Activated T-cell treated with anti-CD3 and anti-CD28 coated beads for 1 hour (primary cell): ENCODE measurements at places on chromosomes 4 and X.

- DNase-seq: no peak
Observed at GRCh38 chrX:150229030-150229429, 134.1 kb upstream of the MAMLD1 start.

DNA sequence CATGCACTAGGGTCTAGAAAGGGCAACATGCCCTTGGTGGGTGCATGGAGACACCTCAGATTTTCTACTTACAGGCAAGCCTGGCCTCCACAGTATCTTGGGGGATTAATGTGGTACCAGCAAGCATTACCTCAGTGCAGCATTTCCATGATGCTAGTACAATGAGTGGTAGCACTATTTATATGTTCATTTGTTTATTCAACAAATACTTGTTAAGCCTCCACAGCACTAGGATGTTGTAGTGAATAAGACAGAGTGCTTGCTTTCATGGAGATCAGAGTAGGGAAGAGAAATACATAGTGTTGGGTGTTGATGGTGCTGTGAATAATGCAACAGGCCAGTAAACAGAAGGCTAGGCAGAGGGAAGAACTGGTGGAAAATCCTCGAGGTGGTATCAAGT is 133.4 kb downstream of the KLHL8 start:
- DNase-seq: no peak

DNA sequence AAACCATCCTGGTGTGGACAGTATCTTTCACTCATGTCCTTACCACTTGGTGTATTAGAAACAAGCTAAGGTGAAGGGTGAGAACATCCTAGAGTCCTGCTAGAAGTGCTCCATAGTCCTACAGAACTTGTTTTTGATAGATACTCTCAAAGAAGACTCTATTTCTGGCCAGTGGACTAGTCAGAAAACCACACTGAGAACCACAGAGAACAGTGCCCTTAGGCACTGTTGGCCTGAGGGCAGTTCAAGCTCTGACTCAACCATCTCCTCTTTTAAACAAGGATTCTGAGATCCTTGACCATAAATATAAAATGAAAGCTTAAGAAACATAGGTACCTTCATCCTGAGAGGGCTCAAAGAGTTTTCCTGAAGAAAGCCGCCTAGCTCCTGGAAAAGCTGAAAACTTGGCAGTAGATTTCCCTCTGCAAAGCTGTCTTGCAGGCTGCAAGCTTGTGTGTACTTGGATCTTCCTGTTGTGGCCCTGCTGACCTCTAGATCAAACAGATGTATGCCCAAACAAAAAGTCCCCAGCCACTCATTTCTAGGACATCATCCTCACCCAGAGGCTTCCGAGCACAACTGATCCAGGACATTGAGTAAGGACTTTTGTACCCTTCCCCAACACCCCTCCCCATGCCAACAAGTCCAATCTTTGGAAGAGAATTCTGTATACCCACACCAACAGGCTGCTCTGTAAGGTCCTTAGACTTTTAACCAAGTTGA is 111.6 kb upstream of the CXCL13 start:
- DNase-seq: no peak

- no peak for DNase-seq
Observed at GRCh38 chrX:24341795-24342194, 18.6 kb upstream of the SUPT20HL1 start.

- no peak for DNase-seq
Observed at GRCh38 chr4:144716778-144717177, 70.8 kb downstream of the HHIP start.

GRCh38 chr4:76238701-76239100 is 12.8 kb upstream of the FAM47E start:
- no peak for DNase-seq

DNA sequence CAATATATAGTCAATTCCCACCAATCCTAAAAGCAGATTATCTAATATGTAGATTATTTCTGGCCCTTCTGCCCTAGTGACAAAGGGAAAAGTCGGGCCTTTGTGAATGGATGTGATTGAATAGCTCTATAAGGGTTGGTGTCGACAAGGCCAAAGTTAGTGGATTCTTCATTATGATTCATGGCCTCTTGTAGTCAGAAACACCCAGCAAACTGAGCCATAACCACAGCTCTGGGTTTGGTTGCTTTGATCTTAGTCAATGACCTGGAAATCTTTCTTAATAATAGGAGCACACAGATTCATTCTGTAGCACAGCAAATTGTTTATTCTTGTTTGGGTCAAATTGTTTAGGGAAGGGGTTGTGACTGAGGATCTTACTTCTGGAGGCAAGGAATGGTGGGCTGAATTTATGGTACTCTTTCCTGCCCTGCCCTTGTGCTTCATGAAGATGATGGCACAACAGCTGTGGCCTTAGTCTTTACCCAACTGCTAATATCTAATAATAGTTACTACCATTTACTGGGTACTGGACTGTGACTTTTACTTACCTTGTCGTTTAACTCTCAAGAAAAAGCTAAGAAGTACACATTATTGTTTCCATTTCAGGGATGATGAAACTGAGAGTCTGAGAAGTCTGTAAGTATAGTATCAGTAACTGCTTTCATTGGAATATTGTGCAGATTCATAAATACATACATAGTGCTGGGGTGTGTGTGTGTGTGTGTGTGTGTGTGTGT is 74.0 kb downstream of the AFF2 start:
- DNase-seq: no peak

DNA sequence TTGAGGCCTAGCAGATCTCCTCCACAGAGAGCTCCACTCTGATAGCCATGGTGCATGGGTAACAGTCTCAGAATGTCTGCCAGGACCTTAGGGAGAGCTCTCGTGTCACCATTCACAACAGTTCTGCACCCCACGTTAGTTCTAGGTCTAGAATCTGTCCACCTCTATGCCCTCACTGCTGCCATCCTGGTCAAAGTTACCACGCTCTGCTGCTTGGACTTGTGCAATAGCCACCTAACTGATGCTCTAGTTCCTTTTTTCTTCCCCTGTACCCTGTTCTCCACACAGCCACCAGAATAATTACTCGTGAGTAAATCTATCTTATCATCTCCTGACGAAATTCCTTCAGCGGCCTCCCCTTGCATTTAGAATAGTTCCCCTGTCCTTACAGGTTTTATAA is 268.8 kb upstream of the GATB start:
- no peak for DNase-seq

DNA sequence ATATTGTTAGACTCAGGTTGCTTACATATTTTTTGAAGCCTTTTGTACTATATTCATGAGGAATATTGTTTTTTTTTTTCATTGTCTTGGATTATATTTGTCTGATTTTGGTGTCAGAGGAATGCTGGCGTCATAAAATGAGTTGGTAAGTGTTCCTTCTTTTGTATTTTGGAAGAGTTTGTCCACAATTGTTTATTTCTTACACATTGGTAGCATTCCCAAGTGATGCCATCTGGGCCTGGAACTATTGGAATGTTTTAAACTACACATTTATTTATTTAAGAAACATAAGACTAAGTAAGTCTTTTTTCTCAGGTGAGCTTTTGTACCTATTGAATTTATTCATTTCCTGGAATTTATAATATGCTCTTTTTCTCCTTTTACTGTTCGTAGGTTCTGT is 107.6 kb downstream of the LARP1B start:
- no peak for DNase-seq

GRCh38 chr4:19615086-19615689 is 636.5 kb upstream of the SLIT2 start:
- no peak for DNase-seq

- no peak for DNase-seq
Observed at GRCh38 chrX:13690836-13691235, 1.9 kb downstream of the RAB9A start.

- DNase-seq: no peak
Observed at GRCh38 chrX:68286076-68286475, 147.2 kb downstream of the OPHN1 start.

DNA sequence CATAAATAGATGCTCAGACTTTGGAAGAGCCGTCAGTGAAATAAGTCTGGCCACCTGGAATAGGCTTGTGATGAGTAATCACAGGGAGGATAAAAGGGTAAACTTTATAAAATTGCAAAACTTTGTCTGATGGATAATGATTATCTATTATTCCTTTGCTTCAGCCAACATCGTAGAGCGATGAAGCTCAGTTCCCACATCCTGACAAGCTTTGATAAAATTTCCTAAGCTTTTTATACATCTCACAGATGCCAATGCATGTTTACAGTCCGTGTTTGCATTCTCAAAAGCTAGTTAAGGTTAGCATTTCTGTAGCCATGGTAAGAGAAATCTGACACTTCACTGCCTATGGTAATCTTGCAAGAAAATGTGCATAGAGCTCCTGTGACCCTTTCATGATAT is 15.4 kb upstream of the UGDH start:
- DNase-seq: no peak

DNA sequence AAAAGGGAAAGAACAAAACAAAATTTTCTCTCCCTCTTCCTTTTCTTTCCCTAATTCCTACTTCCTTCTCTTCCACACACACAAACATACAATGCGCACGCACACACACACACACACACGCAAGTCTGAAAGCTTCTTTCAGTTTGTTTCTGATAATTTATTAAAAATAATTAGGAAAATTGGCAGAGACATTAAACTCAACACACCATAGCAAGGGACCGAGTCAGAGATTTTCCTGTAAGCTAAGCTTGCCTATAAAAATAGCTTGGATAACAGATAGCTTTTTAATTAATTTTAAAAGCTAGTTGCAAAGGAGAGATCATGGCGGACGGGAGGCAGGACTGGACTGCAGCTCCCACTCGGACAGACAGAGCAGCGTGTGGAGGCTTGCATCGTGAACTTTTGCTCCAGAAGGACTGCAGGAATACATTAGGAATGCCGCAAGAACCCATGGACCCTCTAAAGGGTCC is 92.6 kb upstream of the MAPK10 start:
- no peak for DNase-seq

DNA sequence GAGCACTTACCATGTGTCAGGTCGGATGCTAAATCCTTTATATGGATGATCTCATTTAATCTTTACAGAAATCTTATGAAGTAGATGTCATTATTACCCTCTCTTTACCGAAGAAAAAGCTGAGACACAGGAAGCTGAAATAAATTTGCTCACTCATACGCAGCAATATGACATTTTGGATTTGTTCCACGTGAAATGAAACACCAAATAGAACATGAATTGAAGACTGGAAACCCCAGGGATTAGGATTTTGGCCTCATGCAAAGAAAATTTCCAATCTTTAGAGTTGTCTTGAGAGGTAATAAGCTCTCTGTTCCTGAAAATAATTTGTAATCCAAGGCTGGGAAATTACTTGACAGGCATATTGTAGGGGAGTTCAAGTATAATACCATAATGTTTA is 354.4 kb upstream of the CLNK start:
- no peak for DNase-seq

DNA sequence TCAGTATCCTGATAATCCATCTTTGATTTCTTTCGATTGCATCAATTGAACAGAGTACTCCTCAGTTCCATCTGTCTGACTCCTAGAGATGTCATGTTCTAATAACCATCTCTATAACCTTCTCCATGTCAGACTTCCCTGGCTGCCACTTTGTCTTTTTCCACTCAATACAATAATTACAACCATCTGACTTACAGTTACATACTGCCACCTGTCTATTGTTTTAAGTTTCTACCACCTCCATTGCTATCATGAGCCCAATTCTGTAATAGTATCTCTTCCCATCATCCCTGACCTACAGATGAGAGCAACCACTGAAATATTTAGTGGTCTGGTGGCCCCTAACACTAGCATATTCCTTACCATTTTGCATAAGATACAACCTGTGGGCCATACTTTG is 439.2 kb upstream of the FAM47C start:
- no peak for DNase-seq

DNA sequence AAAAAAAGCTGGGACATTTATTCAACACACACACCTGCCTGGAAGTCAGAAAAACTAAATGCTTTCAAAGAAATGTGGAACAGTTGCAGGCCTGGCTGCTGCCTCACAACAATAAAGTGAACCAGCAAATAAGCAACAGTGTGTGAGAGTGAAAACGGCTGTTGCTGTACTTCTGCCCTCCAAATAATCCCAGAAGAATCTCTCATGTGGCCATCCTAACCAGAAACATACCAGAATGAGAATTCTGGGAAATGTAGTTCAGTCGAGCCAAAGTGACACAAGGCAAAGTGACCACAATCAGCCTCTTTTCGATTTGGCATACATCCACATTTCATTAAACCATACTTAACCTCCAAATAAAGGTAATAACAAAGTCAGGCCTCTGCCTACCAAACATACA is 204.5 kb downstream of the SLC7A11 start:
- DNase-seq: no peak

- no peak for DNase-seq
Observed at GRCh38 chrX:103586314-103586646, 965 bp downstream of the TCEAL4 start.

DNA sequence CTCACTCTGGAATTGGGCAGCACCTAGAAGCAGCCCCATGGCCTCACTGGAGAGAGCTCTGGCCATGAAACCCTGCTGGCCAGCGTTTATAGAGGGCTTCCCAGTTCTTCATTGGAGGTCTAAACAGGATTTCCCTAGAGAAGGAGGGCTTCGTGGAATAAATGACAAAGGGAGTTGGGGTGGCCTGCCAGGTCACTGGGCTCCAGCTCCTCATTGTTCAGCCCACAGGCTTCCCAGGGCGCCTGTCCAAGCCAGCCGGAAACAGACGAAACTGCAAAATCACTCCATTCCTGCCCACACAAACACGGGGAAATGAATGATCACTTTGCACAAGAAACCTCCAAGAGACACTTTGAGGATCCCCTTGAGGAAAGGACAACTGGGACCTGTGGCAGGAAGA is 189.7 kb downstream of the TSPAN5 start:
- no peak for DNase-seq

GRCh38 chr4:175946472-175947116 is 119.0 kb upstream of the WDR17 start:
- no peak for DNase-seq

- DNase-seq: no peak
Observed at GRCh38 chr4:153143527-153144348, 60.5 kb upstream of the TRIM2 start.

DNA sequence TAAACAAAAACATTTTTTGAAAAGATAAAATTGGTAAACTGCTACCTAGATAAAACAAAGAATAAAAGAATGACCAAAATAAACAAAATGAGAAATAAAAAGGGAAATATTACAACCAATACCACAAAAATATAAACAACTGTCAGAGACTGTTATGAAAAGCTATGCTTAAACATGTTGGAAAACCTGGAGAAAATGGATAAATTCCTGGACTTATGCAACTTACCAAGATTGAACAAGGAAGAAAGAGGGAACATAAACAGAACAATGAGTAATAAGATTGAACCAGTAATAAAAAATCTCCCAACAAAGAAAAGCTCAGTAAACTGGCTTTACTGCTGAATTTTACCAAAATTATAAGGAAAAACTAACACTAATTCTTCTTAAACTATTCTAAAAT is 518.7 kb downstream of the GRXCR1 start:
- no peak for DNase-seq

GRCh38 chr4:150479657-150480056 is 102.3 kb upstream of the MAB21L2 start:
- DNase-seq: no peak

- no peak for DNase-seq
Observed at GRCh38 chr4:145195167-145195952, 15.0 kb upstream of the OTUD4 start.

DNA sequence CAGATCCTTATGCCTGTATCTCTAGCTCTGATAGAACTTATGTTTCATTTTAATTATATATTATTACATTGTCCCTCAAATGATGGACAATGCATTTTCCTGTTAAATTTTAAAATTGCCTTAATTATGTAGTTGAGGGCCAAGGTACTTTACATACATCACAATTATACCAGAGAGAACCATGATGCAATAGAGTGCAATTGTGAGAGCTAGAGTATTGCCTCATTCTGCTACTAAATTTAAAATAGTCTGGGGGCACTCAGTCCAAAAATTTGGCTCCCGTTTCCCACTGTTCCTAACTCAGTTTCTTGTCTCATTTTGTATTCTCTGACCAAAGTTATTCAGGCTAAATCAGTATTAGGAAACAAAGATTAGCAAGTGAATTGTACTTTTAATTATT is 378.5 kb upstream of the ZFP42 start:
- DNase-seq: no peak
